ENCODE measurements at places on chromosomes 2 and 18. TPM values are rescaled to one million over a fixed set of nuclear protein-coding genes. Genes with fewer than 3 reads are reported as not detected.

GRCh38 chr2:233349005-233349998 is 5.0 kb upstream of the DGKD start:
- H3K4me1 ChIP-seq, result peaks cover 26% of the 10 kb centered on the region
- H3K27ac ChIP-seq, result no peak overlapping the region

- H3K4me3 ChIP-seq, result no peak overlapping the region
- peaks cover 7% of the 10 kb centered on the region for H3K27me3 ChIP-seq
- no peak for DNase-seq
- H3K27ac ChIP-seq, result peak overlapping the region; percentile 53
- H3K36me3 ChIP-seq, result no peaks in the 10 kb centered on the region
Observed at GRCh38 chr18:12409469-12409868, 1.7 kb downstream of the PRELID3A start.

- no peak overlapping the region for H3K27ac ChIP-seq
- no peaks in the 10 kb centered on the region for H3K36me3 ChIP-seq
Observed at GRCh38 chr2:38200598-38200997, 124.6 kb upstream of the CYP1B1 start.

GRCh38 chr2:130878316-130878715 is 41.6 kb downstream of the ARHGEF4 start:
- DNase-seq, result no peak
- no peaks in the 10 kb centered on the region for H3K27me3 ChIP-seq
- H3K36me3 ChIP-seq, result no peaks in the 10 kb centered on the region

DNA sequence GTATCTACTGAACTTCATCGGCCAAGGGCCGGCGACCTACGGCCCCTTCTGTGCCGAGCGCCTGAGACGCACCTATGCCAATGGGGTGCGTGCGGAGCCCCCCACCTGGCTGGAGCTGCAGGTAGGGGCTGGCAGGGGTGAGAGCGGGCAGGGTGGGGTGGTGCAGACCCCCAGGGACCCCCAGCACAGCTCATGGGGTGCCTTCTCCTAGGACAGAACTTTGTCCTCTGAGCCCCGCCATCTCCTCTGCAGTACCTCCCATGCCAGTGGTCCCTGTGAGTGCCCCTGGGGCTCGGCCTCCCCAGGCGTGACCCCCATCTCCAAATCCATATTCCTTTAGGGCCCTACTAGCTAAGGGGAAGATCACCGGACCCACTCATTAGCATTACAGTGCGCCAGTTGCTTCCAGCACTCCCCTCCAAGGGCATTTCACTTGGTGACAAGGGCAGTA is 23.9 kb upstream of the GPR17 start:
- H3K36me3 ChIP-seq, result no peaks in the 10 kb centered on the region
- no peak overlapping the region for H3K4me3 ChIP-seq
- no peak for DNase-seq
- no peaks in the 10 kb centered on the region for H3K27me3 ChIP-seq

DNA sequence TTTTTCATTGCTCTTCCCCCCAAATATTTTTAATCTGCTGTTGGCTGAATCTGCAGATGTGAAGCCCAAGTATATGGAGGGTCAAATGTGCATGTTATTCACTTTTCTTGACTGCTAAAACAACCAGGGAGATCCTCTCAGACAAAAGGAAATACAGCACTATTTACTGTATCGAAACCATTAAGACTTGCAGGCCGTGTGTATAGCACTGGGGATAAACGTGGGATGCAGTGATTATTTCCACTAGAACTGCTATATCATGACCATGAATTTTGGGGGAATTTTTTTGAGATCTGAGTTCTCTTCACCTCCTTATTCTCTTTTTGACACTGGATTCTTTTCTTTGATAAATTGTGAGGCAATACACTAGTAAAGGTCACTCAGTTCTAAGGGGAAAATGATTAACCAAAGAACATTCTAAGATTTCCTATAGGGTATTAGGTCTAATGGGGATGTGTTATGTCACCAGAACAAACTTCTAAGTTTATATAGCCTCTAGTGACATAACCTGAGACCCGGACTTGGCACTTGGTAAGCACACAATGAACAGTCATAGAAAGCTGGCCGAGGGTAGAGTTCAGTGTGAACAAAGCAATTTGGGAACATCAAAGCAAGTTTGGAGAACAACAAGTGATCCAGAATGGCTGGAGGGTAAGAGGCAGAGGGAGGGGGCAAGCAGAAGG is 14.9 kb upstream of the UGT1A1 start:
- H3K27me3 ChIP-seq, result no peaks in the 10 kb centered on the region
- no peaks in the 10 kb centered on the region for H3K36me3 ChIP-seq
- no peak overlapping the region for H3K4me3 ChIP-seq
- no peak overlapping the region for H3K27ac ChIP-seq
- DNase-seq, result no peak

DNA sequence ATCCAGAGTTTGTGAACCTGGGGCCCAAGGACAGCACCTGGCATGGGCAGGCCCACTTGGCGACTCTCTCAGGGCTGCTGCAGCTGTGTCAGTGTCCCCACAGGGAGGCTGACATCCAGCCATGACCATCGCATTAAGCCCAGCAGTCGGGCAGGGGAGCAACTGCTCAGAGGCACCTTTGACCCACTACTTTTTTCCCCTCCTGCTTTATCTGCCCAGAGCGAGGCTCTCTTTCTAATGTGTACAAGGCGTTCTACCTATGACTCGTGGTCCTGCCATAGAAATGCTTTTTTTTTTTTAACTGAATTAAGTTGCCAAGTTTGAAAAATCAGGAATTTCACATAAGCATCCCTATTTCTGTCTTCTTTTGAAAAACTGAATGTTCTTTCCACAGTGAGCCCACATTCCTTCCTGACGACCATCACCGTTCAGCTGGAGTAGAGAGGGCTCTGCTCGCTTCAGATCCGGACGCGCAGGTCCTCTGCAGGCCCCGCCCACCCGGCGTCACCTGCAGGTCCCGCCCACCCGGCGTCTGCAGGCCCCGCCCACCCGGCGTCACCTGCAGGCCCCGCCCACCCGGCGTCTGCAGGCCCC is 403 bp upstream of the CLUL1 start:
- H3K36me3 ChIP-seq, result no peaks in the 10 kb centered on the region
- DNase-seq, result no peak
- peaks cover 32% of the 10 kb centered on the region for H3K27me3 ChIP-seq
- no peaks in the 10 kb centered on the region for H3K4me1 ChIP-seq
- H3K4me3 ChIP-seq, result no peak overlapping the region
- no peak overlapping the region for H3K27ac ChIP-seq

DNA sequence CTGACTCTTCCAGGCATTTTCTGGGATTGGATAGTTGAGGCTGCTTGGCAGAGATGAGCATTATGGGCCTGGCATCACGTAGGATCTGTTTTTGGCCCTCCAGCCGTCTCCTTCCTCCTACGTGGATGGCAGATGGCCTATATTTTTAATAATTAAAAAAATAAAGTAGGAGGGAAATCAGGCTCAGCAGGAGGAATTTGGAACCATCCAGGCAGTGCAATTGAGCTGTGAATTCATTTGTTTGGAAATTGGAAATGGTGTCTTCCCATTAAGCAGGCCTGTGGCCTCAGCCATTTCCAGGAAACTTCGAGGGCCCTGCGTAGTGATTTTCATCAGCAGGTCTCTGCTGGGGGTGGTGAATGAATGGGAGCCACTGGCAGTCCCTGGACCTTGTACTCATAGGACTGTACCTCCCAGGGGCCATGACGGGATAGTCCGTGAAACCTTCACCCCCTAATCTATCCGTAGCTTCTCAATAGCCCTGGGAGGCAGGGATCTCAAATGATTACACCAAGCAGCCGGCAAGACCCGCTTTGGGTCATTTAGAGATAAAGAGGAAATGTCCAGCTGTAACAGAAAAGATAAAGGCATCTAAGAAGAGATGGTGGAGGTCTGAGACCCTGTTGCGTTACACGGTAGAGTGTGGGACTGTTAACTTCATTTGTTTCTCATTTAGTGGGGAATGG is 73.1 kb upstream of the TNP1 start:
- no peaks in the 10 kb centered on the region for H3K36me3 ChIP-seq
- no peak overlapping the region for H3K4me3 ChIP-seq
- no peak for DNase-seq

KCNE4 gene
- 1.7 TPM for total RNA-seq

- no peaks in the 10 kb centered on the region for H3K27me3 ChIP-seq
- no peaks in the 10 kb centered on the region for H3K36me3 ChIP-seq
- peak; percentile 76 for DNase-seq
- peak overlapping the region; percentile 90 for H3K27ac ChIP-seq
- H3K4me3 ChIP-seq, result peak overlapping the region; percentile 83
Observed at GRCh38 chr2:46296216-46296839, 879 bp upstream of the EPAS1 start.

GRCh38 chr2:108324531-108325255 is 36.0 kb downstream of the SULT1C2 start:
- no peak for DNase-seq
- no peaks in the 10 kb centered on the region for H3K27me3 ChIP-seq
- H3K36me3 ChIP-seq, result no peaks in the 10 kb centered on the region
- no peaks in the 10 kb centered on the region for H3K4me1 ChIP-seq

POTEJ gene
- total RNA-seq, result not detected

DNA sequence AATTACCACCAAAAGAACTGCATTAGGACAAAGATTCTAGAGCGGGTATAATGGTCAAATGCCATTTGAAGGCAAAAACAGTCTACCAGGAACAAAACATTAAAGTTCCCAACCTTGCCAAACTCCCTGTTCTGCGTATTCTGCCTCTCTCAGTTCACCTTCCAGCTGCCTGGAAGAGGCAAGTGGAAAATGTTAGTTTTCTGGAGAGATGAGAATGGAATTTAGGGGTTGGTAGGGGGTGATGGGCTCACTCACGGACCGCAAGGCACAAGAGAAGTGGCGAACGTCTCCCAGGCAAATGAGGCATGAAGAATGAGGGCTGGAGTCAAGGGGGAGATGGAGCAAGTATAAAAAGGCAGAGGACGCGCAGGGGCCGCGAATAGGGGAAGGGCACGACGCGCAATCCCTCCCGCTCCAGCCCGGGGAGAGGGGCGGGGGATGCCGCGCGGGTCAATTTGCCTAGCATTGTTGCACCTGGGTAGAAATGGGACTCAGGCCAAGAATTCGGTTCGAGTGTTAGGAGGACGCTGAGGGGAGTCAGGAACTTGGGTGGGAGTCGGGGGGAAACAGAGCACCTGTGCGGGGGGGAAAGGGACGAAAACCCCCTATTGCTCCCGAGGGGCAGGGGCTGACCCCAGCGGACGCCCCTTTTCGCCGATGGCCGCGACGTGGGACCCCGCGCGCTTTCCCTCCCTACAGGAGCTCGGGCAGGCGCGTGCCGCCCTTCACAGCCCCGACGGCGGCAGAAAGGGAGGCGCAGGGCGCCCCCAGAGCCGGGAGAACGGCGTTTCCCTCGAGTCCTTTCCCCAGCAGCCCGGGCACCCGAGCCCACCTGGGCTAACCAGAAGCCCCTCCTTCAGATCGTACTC is 573 bp downstream of the PAIP2B start:
- peak overlapping the region; percentile 90 for H3K4me3 ChIP-seq
- H3K36me3 ChIP-seq, result no peaks in the 10 kb centered on the region
- no peaks in the 10 kb centered on the region for H3K27me3 ChIP-seq
- no peaks in the 10 kb centered on the region for H3K4me1 ChIP-seq

ALMS1 gene
- total RNA-seq, result 7.6 TPM

BMP10 gene
- 0.27 TPM for total RNA-seq

DNA sequence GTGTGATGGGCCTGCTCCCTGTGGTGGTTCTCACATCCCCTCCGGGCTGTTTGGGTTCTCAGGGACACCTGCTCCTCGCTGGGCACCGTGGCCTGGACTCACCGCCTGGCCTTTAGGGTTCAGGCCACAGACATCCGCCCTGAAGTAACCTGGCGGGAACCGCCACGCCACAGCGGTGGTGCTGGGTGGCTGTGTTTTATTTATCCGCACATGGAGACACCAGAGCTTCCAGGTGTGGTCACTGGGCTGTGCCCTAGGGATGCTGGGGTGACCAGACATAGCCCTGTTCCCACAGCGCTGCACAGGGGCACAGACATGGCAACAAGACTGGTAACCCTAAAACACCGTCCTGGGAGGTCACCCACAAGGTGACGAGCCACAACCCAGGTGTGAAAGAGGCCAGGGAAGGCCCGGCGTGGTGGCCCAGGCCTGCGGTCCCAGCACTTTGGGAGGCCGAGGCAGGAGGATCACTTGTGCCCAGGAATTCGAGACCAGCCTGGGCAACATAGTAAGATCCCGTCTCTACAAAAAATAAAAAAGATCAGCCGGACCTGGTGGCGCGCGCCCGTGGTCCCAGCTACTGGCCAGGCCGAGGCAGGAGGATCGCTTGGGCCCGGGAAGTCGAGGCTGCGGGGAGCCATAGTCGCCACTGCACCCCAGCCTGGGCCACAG is 649 bp upstream of the HSBP1L1 start:
- peak overlapping the region; percentile 80 for H3K4me3 ChIP-seq
- H3K27ac ChIP-seq, result peak overlapping the region; percentile 76
- peaks cover 8% of the 10 kb centered on the region for H3K4me1 ChIP-seq
- no peaks in the 10 kb centered on the region for H3K36me3 ChIP-seq
- no peaks in the 10 kb centered on the region for H3K27me3 ChIP-seq
